ENCODE measurements at places on chromosomes 5 and 9. TPM values are rescaled to one million over a fixed set of nuclear protein-coding genes. Genes with fewer than 3 reads are reported as not detected.

SEMA5A gene
- 9.1 TPM for total RNA-seq

CDKN2B-AS1 gene
- 2.6 TPM for total RNA-seq

ADAMTS2 gene
- 4.9 TPM for total RNA-seq

DMRT3 gene
- total RNA-seq = not detected

UGT3A2 gene
- not detected for total RNA-seq

COL15A1 gene
- 0.22 TPM for total RNA-seq

DNA sequence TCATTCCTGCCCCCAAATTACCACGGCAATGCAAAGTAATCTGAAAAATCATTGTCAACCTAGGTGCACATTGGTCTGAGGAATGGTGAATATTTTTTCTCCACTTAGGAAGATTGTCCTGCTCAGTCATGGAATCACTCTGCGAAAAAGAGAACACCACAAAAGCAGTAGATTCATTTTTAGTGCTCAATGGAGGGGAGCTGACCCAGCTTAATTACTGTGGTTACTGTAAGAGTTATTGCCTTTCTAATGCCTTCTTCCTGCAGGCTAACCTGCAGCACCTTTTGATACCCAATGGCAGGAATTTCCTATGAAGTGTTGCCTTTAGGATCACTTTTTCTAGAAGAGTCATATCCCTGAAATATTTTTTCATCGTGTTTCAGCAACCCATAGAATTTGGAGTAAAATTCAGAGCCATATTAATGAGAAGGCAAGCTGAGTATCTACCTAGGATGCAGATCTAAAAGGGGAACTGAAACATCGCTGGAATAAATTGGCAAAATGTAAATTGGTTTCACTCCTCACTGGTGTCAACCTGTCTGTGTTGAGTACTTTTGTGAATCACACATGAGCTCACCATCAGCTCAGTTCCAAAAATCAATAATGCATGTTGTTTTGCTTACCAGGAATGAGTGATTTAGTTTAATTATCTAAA, 464.5 kb downstream of the CSNK1G3 start:
- no peaks in the 10 kb centered on the region for H3K36me3 ChIP-seq
- H3K4me3 ChIP-seq = no peak overlapping the region
- no peaks in the 10 kb centered on the region for H3K4me1 ChIP-seq
- no peak for DNase-seq
- no peak overlapping the region for H3K27ac ChIP-seq

DNA sequence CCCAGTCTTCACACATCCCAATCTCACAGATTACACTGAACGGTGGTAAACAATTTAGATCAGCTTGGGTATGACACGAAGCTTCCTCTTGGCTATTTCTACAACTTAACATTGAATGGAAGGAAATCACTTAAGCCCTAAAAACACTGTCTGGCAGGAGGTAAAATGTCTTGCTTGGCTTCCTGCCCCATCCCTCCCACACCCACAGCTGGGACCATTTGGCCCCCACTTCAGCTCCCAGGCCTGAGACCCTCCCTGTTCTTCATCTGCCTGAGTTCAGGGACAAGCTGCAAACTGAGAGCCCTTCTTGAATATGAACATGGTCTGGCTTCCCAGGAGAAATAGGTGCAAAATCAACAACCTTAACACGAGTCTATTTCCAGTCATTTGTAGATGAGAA, 3.4 kb upstream of the COL15A1 start:
- no peak overlapping the region for H3K27ac ChIP-seq
- peaks cover 14% of the 10 kb centered on the region for H3K4me1 ChIP-seq
- DNase-seq = no peak
- peaks cover 35% of the 10 kb centered on the region for H3K27me3 ChIP-seq

GRCh38 chr5:137888863-137889759, at the start of gene PKD2L2:
PKD2L2 (plus strand) TSS chr5:137889457; CDS start chr5:137889492, 35 bp downstream.
- peaks cover 12% of the 10 kb centered on the region for H3K27me3 ChIP-seq
- no peaks in the 10 kb centered on the region for H3K36me3 ChIP-seq
- no peak for DNase-seq

DNA sequence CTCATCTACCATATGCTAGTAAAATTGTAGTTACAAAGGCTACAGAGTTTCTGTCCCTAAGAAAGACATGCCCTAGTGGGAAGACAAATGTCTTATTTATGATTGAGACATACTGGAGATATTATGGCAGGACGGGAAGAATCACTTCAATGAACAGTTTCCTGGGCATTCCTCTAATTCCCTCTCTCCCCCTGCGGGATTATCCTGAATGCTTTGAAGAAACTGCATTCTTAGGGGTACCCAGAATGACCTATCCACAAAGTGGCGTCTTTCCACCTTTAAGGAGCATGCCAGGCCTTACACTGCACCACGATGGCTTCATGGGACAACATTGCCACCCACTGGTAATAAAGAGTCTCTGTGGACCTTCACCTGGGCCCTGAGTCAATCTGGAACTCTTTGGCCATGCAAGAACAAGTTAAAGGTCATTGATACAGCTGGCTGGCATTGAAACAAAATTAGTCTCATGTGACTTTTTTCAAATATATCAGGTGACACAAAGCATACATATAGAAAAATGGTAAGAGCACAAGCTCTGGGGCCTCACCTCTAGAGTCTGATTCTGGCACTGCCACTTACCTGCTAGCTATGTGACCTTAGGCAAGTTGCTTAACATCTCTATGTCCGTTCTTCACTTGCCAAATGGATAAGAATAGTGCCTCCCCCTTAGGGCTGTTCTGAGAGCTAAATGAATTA, 32.0 kb downstream of the ANKRD55 start:
- peak; percentile 66 for DNase-seq
- no peak overlapping the region for H3K4me3 ChIP-seq
- no peaks in the 10 kb centered on the region for H3K36me3 ChIP-seq
- H3K27ac ChIP-seq = no peak overlapping the region

DNA sequence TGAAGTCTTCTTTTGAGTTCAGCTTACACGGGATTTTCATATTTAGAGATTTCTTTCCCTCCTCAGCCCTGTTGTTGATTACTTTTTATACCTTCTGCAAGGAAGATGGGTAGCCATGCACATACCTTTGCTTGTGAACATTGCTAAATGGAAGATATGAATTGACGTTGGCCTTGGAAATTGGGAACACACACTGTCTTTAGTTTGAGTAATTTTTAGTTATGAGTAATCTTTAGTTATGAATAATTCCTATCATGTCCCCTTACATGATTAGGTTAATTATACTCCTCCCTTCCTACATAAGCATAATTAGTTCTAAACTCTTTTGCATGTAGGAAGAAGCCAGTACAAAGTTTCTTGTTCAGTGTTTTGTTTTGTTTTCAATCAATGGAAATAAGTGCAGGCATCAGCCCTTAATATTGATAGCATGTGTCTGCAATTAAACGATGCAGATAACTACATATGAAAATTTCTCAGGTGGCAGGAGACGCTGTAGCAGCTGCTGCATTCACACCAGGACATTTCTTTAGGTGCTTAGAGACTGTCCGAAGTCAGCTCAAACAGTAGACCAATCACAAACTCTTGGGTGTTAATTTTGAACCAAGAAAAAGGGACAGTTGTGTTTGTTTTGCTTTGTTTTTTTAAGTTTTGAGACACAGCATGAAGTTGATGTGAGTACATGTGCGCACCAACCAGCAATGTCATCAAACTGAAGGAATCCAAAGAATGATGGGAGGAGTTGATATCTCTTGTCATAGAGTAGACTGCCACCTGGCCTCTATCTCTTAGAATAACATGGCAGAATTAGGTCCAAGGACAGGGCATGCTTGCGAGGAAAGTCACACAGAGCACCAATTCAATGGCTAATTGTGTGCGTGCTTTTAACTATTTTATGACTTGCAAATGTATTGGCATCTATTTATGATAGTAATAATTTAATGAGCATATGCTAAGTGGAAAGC, 51.4 kb downstream of the SMARCA2 start:
- H3K27ac ChIP-seq = no peak overlapping the region
- DNase-seq = no peak
- H3K36me3 ChIP-seq = no peaks in the 10 kb centered on the region
- no peaks in the 10 kb centered on the region for H3K27me3 ChIP-seq

DNA sequence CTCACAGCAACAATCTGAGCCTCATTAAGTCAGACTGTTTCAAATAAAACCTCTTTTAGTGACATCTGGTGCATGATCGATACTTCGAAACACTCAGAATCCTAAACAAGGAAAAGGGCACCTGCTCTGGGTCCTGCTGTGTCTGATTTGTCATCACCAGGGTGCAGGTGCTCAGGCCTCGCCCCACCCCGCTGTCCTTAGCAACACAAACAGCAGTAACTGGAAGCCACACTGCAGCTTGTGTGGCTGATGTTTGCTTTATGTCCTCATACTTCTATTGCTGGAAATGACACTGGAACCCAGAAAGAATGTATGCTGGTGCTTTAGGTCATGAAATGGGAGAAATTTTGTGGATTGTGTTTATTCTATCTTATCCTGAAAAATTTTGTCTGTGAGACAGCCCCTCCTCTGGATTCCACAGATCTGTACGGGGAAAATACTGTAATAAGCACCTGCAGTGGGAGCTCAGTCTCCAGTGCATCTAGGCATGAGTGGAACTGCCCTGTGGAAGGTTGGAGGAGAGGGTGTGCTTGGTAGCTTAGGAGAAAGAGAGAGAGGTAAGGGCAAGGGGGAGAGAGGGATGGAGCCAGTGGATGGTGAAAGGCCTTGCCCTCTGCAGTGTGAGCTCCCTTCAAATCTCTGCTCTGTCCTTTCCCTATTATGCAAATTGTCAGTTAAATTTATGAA, 284.2 kb downstream of the SMARCA2 start:
- H3K27ac ChIP-seq = no peak overlapping the region
- H3K4me3 ChIP-seq = no peak overlapping the region
- DNase-seq = no peak

DNA sequence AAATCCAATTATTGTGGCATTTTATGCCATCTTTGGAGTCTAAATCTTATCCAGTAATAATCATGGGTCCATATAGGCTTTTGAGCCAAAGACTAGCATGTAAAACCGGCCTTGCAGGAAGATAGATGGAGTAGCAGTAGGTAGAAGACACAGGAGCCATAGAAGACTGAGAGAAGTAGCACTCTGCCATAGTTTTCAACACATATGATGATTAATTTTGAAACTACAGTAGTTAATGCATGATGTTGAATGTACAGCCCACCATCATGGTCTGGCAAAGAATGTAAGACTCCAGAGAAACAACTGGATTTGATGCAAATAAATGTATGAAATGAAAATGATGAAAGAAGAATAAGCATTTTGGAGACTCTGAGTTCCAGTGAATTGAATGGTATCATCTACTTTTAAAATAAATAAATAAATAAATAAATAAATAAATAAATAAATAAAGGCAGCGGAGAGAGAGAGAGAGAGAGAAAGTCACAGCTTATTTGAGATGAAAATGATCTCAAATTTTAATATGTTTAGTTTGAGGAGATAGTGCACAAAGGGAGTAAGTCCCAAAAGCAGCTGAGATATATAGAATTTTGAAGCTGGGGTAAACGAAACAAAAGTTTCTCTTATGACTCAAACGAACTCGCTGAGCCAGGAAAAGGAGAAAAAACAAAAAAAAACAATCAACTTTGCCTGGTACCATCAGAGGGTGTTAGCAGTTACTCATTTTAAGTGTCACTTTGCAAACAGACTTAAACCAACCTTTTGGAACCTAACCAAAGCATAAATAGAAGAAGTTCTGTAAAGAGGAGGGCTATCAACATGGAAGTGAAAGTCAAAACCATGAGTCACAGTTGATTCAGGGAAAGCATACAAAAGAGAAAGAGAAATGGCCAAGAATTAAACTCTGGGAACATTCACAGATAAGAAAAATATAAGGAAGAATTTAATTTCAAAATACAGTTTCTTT, 388.7 kb downstream of the CETN3 start:
- H3K4me3 ChIP-seq = peak overlapping the region; percentile 27
- peak overlapping the region; percentile 95 for H3K27ac ChIP-seq
- H3K36me3 ChIP-seq = no peaks in the 10 kb centered on the region

DNA sequence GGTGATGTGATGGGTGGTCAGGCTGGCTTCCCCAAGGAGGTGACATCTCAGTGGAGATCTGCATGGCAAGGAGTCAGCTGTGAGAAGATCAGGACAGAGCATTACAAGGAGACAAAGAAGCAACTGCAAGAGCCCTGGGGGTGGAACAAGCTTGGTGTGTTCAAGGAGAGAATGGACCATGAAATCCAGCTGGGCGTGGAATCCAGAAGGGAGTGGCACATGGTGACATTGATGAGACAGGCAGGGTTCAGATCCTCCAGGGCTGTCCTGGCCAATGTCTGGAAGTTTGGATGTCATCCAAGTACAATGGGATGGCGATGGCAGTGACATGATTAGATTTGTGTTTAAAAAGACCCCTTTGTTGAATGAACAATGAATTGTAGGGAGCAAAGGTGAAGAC, 175.6 kb downstream of the MACROH2A1 start:
- peak; percentile 38 for DNase-seq
- no peaks in the 10 kb centered on the region for H3K4me1 ChIP-seq

DNA sequence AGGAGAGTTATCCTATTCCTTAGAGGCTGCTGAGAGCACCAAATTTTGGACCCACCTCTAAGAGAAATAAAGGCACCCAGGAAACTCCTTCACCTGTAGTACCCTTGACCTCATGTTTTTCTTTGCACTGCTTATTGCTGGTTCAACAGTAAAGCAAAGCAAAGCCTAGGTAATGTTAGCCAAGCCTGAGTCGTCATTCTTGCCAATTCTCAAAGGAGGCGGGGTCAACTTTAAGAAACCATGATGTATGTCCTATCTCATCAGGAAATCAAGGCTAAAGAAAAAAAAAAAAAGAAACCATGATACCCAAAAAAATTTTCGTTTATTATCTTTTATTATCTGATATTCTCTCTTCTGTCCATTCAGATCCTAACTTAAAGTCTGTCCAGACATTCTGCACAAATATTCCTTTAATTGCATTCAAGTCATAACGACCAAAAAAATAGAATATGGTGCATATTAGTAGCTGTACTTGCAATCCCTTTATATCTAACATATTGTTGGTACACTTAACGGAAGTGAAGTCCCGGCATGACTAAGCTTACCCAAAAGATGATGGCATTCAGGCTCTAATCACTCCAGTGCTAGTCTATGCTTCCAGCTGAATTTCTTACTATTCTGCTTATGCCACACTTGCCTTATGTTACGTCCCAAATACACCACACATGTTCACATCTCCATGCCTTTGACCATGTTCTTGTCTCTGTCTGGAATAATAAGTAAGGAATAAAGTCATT, 1.8 kb downstream of the AUH start:
- DNase-seq = no peak
- no peak overlapping the region for H3K4me3 ChIP-seq
- no peak overlapping the region for H3K27ac ChIP-seq

DNA sequence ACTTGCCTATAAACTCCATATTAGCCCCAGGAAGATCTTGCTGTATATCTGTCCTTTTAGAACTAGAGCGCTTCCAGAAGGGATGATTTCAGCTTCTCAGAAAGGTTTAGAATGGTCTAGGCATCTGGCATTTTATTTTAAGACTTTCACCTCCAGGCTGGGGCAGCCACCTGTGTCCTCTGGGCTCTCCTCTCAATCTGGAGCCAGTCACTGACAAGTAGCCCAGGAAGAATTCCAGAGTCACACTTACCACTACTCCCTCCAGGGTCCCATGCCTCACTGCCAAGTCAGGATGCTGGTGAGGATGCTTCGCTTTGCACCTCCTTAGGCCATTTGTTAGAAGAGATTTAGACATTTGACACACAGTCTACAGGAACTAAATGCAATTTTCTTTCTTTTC, 20.8 kb downstream of the B4GALT1 start:
- H3K27ac ChIP-seq = no peak overlapping the region
- H3K4me3 ChIP-seq = no peak overlapping the region
- no peaks in the 10 kb centered on the region for H3K36me3 ChIP-seq

Measured in SJSA1 (cell line).